ENCODE measurements at places on chromosomes 12 and 14.

DNA sequence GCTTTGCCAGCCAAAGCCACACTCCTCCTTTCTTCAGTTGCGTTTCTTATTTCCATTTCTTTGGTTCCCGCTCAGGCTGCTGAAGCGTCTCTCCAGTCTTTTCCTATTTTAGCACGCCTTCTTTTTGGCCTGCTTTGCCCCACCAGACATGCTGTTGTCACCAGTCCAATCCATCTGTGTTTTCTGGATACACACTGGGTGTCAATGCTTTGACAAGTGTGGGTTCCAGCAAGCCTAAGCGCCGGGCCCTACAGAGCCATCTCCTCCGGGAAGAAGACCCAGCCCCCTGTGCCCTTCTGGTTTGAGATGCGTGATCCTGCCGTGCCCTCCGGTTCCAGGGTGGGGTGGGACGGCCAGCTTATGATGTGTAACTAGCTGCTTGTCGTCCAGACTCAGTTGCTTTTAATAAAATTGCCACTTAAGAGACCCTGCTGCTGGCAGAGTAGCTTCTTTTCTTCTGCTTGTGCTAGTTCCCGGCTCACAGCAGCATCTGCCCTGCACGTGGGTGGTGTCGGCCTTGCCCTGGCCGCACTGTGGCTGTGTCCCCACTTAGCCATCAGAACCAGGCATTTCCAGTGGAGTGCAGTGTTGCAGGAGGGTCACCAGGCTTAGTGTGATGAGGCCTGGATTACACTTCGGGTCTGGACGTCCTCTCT lies 29.7 kb downstream of the EML1 start:
- no peak for DNase-seq

- DNase-seq, result no peak
Measured at GRCh38 chr12:48199774-48200221, 3.3 kb downstream of the OR10AD1 start.

DNA sequence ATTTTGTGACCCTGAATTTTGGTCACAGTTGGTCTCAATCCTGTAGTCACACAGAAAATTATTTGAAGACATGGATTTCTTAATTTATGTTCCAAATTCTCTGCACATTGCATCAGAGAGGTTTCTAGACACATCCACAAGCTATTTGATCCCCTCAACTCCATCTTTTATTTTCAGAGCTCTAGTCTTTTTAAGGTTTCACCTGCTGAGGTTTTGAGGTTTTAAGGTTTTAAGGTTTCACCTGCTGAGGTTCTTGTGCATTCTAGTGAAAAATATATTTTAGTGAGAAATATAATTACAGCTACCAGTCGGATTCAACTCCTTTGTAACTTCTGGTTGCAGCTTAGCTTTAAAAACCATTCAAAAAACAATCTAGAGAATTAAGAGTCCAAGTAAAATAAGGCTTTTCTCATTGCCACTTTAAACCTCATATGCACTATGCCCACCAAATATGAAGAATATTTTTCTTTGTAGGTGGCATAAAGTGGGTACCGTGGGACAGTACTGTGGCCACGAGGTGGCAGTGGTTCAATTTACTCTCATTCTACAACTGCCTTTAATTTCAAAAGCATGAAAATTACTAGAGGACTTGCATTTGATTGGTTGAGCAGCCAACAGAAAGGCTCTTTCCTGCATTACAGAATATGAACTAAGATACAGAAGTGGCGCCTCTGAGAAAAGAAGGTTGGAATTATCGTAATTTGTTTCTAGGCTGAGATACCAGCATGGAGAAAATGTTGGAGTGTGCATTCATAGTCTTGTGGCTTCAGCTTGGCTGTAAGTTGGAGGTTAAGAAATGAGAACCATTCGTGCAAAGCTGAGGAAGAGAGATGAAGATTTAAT lies 366.5 kb upstream of the OR4E1 start:
- DNase-seq, result no peak

- DNase-seq, result no peak
Measured at GRCh38 chr14:50059763-50060616, 56.4 kb downstream of the VCPKMT start.

- DNase-seq, result no peak
Measured at GRCh38 chr12:106446419-106447092, 89.0 kb downstream of the POLR3B start.

DNA sequence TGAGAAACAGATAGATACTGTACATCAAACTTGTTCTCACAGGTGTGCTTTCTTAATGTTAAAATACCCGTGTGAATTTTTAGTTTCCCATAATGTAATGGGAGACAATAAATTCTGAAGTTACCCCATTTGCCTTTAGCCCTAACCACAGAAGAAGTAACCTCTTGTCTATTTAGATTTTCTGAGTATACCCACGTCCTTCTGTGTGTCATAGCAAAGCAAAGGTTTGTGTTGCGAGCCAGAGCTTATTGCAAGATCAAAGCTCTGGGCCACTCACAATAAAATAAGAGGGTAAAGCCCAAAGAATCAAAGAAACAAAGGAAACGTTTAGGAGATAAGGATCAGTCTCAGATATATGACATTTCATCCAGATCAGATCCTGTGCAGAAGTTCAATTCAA lies 73.9 kb downstream of the BMP4 start:
- DNase-seq, result no peak

DNA sequence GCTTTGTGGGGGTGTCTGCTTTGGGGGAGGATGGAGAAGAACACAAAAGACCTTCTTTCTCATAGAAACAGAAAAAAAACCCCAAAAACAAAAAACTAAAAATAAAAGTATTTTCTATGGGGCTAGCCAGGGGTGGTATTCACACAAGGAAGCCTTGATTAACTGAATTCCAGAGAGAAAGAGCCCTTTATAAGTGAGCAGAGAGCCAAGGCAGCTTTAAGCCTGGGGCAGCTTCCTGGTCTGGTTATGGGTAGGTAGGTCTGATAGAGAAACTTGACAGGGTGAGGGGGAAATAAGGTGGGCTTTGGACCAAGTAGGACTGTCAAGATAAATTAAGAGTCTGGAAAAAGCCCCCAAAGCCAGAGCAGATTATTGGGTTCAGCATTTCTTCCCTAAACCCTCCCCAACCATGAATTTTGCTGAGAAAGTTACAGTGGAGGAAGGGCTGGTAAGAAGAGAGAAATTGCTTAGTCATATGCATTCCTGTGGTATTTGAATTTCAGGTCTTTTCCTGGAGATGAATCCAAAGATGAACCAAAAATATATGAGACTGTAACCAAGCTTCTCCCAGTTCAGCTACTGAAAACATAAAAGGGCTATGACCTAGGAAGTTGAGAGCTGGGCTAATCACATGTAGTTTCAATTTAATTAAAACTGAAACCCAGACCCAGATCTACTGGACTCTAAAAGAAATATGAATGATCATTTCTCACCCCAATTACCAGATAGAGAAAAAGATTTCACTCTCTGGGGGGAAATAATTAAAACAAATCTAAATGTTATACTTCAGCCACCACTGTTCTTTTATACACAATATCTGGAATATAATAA lies 144.8 kb downstream of the TBC1D30 start:
- no peak for DNase-seq
